ENCODE measurements at places on chromosomes 2 and 18. TPM values are rescaled to one million over a fixed set of nuclear protein-coding genes. Genes with fewer than 3 reads are reported as not detected.

Gene ADRA2B
- not detected for total RNA-seq

Gene E2F6
- 25.6 TPM for total RNA-seq

DNA sequence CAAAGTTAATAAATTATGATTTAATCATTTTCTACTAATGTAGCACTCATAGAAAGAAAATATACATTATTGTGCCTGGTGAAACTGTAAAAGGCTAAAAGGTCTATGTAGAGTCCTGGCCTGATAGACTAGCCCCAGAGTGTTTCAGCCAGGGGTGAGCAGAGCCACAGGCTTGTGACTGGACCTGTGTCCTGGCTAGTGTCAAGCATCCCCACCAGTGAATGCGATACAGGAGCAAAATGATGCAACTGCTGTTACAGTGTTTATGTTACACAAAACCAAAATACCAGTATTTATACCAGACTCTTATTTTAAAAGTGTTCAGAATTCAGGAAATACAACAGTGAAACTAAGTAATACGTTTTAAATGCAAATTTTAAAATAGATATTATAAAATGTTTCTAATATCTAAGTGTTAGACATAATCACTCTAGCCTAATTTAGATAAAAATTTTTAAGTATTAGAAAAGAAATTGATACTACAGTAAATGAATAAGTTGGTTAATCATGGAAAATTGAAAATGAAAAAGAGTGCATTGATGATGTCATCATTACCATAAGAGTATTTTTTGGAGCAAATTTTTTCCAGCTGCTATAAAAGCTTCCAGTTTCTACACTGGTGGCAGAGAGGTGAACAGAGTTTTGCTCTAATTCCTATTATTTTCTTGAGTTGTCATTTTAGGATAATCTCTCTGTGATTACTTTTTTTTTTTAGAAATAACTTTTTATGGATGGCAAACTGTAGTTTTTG, 6.2 kb upstream of the TSPYL6 start:
- no peak for DNase-seq

Gene TMEM37
- total RNA-seq, result 0.61 TPM

GRCh38 chr2:241853651-241854341, 4.9 kb downstream of the PDCD1 start:
- DNase-seq, result peak; percentile 48

DNA sequence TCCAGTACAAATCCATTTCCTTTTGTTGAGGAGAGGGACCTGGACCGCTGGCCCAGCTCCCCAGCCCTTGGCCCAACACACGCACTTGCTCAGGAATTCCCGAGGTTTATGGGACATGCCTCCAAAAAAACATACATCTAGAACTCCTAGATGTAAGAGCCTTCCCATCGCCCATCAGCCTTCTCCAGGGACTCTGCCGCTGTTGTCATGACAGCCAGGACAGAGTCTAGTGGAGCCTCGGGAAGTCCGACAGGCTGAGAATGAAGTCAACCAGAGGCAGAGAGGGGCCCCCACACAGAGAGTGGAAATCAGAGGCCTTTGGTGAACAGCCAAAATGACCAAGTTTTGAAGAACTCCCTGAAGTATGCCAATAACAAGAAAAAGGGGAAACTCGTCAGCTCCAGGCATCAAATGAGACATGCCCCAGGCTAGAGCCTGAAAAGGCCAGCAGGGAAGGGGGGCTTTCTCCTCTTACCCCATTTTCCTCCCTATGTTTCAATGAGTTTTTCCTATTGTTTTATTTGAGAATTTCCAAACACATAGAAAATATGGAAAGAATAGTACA, 43.2 kb upstream of the CAB39 start:
- DNase-seq, result no peak

Gene SLC14A1
- total RNA-seq, result not detected

Gene HADHB
- total RNA-seq, result 78.3 TPM

GRCh38 chr18:46320928-46321711, 216.9 kb downstream of the HAUS1 start:
- DNase-seq, result no peak

Gene CSRNP3
- 0.86 TPM for total RNA-seq

DNA sequence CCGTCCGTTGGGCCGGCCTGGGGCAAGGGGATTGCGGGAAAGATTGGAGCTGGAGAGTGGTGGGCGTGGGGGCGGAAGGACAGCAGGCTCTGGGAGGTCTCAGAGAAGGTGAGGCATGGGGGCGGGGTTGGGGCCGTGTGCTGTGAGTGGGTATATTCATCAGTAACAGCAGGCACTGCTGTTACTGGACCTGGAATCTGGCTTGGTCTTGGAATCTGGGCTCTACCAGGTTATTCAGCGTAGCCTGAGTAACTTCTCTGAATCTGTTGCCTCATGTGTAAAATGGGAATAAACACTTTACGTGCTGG, 435 bp downstream of the RNF181 start:
- DNase-seq, result no peak

DNA sequence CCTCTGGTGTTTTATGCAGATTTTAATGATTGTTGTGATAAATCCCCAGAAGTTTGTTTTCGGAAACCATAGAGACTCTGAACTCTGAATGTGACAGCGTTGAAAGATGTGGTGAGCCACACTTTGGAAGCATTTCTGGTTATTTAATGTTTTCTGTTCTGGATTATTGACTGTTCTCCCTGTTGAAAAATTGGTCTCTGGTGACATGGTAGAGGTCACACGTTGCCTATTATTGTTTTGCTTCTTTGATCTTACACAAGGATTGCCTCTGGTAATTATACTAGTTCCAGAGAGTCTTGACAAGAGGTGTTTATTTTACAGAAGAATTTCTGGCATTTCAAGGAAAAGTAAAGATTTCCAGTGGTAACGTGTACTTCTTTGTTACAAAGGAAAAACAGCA, 127.1 kb downstream of the GREB1L start:
- DNase-seq, result no peak

DNA sequence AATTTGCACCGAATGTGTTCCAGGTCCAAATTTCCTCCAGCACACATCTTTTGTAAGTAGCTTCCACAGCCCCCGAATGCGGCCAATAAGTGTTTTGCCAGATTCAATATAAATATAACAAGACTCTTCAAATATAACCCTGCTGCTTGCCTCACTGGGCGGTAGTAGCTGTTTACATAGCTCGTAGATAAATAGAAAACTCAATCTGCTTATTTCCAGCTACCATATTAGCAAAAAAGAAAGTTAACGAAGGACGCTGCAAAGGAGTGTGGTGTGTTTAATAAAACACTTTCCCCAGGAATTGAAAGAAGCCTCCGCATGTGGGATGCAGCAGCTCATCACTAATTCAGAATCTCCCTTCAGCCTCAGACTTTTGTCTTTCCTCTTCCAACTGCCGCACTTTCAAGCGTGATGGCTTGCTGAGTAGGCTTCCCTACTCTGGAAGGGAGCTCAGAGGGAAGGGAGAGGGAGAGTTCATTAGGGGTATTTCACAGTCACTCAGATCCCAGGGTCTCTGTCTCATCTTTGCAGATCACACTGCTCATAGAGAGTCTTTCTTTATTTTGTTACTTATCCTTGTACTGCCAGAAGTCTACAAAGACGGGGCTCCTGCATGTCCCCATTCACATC, 367.0 kb downstream of the RND3 start:
- no peak for DNase-seq

DNA sequence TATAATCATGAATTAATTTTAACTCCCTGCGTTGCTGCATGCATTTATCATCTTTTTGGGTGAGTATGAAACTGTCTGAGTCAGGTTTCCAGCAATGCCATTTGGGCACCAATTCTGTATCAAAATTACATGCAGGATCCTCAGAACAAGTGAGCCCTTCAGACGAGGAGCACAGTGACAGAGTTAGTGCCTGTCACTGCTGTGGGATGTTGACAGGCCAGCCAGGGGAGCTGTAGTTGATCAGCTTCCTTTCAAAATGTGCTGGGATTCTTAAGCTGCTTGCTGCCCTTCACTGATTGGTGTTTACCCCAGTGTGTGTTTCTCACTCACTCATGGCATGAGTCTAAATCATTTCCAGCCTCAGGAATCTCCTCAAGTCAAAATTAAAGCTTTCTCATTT, 109.2 kb downstream of the TPGS2 start:
- DNase-seq, result no peak

Gene DNAH6
- 1.3 TPM for total RNA-seq
